ENCODE measurements at places on chromosomes 12 and 14. TPM values are rescaled to one million over a fixed set of nuclear protein-coding genes. Genes with fewer than 3 reads are reported as not detected.

Gene KIF26A
- 13.4 TPM for total RNA-seq

Gene CS
- 151 TPM for total RNA-seq

Gene CPSF2
- total RNA-seq, result 39.2 TPM

Gene TMEM229B
- 0.07 TPM for total RNA-seq

Gene ESRRB
- total RNA-seq, result not detected

Gene C12orf50
- not detected for total RNA-seq

Gene CAND1
- total RNA-seq, result 139 TPM

Gene CLEC4D
- not detected for total RNA-seq

Gene SPTLC2
- total RNA-seq, result 48.1 TPM

- no peak for DNase-seq
Measured at GRCh38 chr12:121424624-121424975, 24.7 kb downstream of the RNF34 start.

GRCh38 chr12:93297032-93297431 lies 80.7 kb upstream of the NUDT4 start:
- DNase-seq, result no peak

DNA sequence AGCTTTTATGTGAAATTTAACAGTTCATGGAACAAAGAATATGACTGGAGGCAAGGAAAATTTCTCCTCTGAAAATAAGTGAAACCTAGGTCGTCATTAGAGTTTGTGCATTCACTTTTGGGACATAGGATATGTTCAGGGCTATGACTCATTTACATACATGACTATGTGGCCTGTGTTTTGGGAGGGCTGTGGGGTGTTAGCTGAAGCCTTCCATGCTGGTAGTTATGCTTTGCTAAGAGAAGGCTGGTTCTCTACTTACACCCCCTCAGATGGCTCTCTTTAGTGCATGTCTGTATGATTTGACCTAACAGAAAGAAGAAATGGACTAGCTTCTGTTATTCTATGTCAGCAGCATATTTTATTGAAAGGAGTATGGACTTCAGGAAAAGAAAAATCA lies 416.5 kb upstream of the GARIN6 start:
- no peak for DNase-seq

- no peak for DNase-seq
Measured at GRCh38 chr14:51370758-51371386, 130.8 kb downstream of the TMX1 start.

DNA sequence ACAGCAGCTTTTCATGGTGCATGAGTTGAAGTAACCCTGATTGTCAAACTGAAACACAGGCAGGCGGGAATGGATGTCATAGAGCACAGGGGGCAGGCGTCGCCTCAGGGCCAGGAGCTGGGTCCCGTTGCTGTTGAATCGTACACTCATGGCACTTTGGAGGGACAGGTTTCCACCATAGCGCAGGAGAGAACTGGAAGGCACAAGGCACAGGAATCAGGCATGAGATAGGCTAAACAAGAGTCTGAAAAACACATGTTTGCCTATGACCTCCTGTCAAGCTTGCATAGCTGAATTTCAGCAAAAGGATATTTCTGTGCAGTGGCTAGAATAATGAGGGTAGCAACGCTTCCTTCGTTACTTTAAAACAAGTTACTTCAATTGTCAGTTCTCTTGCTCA lies 61.2 kb downstream of the DCAF5 start:
- DNase-seq, result no peak

- DNase-seq, result no peak
Measured at GRCh38 chr12:123064885-123065619, 84.6 kb downstream of the ARL6IP4 start.

DNA sequence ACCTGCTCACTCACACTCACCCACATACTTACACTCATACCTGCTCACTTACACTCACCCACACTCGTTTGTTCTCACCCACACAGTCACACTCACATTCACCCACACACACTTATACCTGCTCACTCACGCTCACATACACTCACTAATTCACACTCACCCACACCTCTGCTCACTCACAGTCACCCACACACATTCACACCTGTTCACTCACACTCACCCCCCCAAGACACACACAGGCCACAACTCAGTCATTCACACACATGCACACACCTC lies 436.2 kb downstream of the BCL11B start:
- DNase-seq, result no peak

- DNase-seq, result no peak
Measured at GRCh38 chr14:74905595-74906142, 17.4 kb downstream of the RPS6KL1 start.

GRCh38 chr12:59056966-59057365 lies 136.7 kb upstream of the LRIG3 start:
- no peak for DNase-seq

- DNase-seq, result no peak
Measured at GRCh38 chr12:131063960-131064359, 110.3 kb downstream of the ADGRD1 start.

- no peak for DNase-seq
Measured at GRCh38 chr14:71666571-71667145, 265.6 kb upstream of the RGS6 start.

DNA sequence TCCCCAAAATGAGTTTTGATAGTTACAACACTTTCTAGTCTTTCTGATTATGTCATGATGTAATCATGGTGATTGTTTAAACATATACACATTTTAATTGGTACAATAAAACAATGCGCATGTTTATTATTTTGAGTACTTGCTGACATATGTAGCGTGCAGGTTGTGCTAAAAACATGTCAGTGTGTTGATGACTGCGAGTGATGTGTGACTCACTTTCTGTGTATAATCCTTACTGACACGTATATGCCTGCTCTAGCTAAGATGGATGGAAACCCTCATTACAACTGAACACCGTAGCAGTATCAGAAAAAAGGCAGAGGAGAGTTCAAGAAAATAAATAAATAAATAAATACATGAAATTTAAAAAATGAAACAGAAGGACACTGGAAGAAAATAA lies 1552.4 kb upstream of the FLRT2 start:
- no peak for DNase-seq

- DNase-seq, result no peak
Measured at GRCh38 chr12:102939670-102940222, 17.7 kb upstream of the ASCL1 start.

GRCh38 chr14:54457609-54457996 lies 16.4 kb upstream of the CNIH1 start:
- no peak for DNase-seq

GRCh38 chr12:87112571-87113345 lies 856.6 kb upstream of the MGAT4C start:
- DNase-seq, result no peak
